ENCODE measurements at places on chromosomes 2 and 18. TPM values are rescaled to one million over a fixed set of nuclear protein-coding genes. Genes with fewer than 3 reads are reported as not detected.

TUBA4A gene
- not detected for total RNA-seq

DNA sequence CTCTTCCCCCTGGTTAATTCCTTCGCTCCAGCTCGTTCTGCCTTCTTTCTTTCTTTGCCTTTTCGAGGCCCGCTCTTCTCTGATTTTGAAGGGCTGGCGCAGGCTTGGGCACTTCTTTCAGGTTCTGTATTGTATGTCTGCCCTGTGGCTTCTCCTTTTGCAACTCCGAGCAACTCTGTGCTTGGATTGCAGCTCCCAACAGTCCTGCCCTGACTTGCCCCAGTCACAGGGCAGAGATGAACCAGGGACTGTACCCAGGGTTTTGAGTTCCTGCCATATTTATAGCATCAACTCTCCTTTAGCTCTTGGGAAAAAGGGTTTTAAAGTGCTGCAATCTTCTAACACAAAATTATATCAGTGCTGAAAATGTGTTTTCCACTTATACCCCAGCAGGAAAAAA lies 31.1 kb upstream of the CD8A start:
- no peak for DNase-seq

IL1F10 gene
- not detected for total RNA-seq

GRCh38 chr2:20818820-20819219 lies 4.1 kb downstream of the LDAH start:
- no peak for DNase-seq

DNA sequence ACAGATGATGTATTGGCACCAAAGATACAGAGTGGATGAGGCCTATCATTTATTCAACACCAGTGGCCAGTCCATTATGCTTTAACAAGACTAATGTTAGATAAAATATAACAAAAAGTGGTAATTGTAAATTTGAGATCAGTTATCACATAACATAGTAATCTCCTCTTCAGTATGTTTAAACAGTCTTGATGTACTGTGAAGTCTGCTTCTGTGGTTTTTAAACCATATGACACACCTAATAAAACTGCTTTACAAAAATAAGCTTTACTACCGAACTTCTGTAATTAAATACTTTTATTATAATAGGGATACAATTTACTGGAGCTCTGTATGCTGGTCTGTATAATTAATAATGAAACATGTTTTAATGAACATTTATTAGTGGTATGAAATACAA lies 2156.1 kb upstream of the CELF4 start:
- DNase-seq, result no peak

CYP27C1 gene
- 10.1 TPM for total RNA-seq

DNA sequence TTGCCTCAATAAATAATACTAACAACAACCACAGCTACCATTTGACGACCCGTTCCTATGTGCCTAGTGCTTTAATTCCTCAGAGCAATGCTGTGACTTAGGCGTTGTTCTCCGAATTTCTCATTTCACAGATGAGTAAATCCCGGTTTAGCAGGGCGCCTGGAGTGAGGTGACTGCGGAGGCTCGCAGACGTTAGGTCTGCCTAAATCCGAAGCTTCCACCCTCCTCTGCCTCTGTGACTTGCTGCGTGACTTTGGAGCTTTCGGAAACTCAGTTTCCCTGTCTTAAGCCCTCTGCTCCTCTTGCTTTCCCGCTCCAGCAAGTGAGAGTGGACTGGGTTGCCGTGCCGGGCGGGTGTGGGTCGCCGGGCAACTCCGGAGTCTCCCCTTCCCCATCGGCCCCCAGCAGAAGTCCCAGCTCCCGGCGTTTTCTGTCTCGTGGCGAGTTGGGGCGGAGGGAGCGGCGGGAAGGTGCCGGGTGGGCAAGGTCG lies 711 bp upstream of the ATOH8 start:
- no peak for DNase-seq

LINC00305 gene
- total RNA-seq, result not detected

DNA sequence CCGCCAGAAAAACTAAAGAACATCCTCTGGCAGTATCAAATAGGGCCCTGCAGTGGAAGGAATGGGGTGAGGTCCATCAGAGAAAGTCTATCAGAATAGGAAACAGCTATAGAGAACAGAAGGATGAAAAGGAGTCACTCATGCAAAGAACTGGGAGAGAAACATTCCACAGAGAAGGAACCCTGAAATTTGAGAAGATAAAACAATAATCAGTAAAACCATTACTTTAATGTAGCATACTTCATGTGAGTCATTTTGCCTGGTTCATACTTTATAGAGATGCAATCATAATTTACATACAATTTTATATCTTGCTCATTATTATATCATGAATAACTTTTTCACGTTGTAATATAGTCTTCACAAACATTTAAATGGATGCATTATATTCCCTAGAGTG lies 402.2 kb downstream of the NCKAP5 start:
- DNase-seq, result no peak

TRIM54 gene
- total RNA-seq, result not detected

GRCh38 chr2:133641942-133642725 lies 73.9 kb upstream of the NCKAP5 start:
- DNase-seq, result no peak

NTSR2 gene
- total RNA-seq, result not detected

MSTN gene
- 0.36 TPM for total RNA-seq

TCF23 gene
- not detected for total RNA-seq

LCT gene
- 0.19 TPM for total RNA-seq

GRCh38 chr18:13424363-13424762 lies 205.8 kb downstream of the LDLRAD4 start:
- no peak for DNase-seq

DNA sequence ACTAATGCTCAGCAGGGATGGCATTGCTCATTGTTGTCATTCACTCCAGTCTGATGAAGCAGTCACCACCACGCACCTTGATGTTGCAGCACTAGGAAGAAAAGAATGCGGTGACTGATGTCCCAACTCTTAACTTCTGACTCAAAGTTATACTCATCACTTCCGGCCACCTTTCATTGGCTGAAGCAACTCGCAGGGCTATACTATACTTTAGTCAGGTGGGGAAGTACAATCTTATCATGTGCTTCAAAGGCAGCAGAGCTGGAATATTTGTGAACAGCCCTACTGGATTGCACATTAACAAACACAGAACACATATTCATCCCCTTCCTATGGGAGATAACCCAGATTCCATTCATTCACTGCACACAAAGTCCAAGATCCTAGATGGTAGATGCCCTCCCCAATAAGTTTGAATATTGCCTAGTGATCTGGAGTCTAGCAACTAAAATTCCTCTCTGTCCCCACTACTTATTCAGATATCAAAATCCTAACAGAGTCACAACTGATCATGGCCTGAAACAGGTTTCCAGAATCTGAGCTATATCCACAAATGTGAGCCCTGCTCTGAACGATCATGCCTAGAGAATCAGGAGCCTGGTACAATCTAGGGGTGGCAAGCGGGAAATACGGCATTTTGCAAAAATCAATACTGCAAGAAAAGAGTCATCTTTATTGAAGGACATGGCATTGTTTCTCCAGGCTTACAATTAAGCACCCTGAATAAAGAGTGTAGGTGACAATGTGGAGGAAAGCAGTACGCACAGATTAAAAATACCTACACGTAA lies 3.4 kb upstream of the SPATS2L start:
- DNase-seq, result no peak

CABYR gene
- total RNA-seq, result 9.5 TPM

PSMG2 gene
- total RNA-seq, result 69.0 TPM

FBXO15 gene
- 2.7 TPM for total RNA-seq

- DNase-seq, result no peak
Measured at GRCh38 chr2:84906108-84906899, 848 bp downstream of the TMSB10 start.

GRCh38 chr2:194696690-194697089 lies 960.3 kb upstream of the SLC39A10 start:
- DNase-seq, result no peak

GRCh38 chr2:240640939-240641338 lies 15.7 kb downstream of the GPR35 start:
- DNase-seq, result peak; percentile 60

DNA sequence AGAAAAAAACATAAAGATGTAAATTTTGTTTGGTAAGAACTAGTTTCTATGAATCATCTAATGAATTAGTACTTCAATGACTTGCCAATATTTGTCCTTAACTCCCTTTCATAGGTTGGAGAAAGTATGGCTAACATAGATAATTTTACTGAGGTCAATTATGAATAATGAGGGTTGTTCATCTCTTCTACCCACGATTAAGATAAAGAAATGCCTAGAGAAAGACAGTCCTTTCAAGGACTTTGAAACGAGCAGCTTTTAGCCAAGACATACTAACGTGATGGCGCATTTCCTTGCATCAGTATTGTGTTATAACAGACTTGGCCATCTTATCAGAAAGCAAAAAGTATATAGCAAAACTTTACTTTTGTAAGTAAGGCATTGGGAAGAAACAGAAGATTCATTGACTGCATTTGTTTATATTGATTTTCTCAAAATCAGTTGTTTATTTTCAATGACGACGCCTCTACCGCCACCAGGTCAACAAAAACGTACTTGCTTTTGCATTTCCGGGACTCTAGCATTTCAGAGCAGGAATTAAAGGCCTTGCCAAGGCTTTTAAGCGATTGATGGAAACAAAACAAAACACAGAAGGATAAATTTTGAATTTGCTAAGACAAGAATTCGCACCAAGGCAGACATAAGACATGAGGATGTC lies 961 bp downstream of the RBM43 start:
- DNase-seq, result no peak

GPR148 gene
- total RNA-seq, result not detected

- no peak for DNase-seq
Measured at GRCh38 chr2:12076810-12077209, 330.4 kb downstream of the LPIN1 start.

DNA sequence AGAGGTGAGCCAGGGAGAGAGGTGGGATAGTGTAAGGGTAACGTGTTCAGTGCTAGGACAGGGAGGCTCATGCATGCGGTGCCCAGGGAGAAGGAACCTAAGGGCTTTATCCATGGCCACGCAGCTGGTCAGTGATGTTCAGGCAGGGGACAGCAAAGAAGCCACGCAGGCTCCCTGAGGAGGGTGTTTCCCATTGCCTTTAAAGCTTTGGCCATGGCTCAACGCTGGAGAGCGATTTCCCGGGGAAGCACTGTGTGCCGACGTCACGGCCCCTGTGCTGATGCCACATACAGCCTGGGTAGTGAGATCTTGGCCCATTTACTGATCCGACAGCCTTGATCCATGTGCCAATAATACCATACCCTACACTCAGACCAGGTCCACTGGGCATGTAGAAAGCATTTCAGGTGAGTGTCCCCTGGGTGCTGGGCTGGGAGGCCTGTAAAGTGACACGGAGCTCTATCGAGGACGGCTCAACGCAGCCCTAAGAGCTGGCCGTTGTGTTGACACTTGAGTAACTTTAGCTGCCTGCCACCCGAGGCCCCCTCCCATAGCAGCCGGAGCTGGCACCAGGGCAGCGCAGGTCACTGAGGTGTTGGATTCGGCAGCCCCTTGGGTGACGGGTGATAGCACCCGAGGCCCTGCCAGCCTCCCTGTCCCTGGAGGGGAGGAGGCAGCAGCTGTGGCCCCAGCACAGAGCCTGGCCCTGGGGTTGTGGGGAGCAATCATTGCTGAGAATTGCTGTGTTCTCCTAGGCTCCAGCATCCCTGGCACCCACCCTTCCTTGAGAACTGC lies 41.4 kb downstream of the PDIA6 start:
- no peak for DNase-seq

- no peak for DNase-seq
Measured at GRCh38 chr2:74502147-74502719, 2.8 kb upstream of the LBX2 start.

DNA sequence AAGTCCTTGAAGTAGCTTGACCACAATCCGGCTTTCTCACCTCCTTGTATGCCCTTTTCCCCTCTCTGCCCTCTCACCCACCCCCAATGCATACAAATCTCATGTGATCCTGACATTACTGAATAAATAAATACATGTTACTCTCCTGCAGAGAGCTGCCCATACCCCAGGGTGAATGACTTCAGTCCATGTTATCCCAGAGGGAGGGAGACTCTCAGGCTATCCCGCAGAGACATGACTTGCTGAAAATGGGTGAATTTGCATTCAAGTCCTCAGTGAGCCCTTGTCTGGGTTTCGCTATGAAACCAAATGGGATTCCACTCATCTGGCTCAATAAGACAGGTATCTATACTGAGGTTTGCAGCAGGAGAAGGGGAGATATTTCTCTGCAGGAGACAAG lies 168.5 kb downstream of the FHOD3 start:
- DNase-seq, result no peak

- no peak for DNase-seq
Measured at GRCh38 chr18:45284174-45284573, 331.1 kb upstream of the SLC14A2 start.

AQP12A gene
- total RNA-seq, result not detected

SP100 gene
- total RNA-seq, result not detected

GRCh38 chr2:43309935-43310334 lies 83.5 kb upstream of the ZFP36L2 start:
- DNase-seq, result no peak

DNA sequence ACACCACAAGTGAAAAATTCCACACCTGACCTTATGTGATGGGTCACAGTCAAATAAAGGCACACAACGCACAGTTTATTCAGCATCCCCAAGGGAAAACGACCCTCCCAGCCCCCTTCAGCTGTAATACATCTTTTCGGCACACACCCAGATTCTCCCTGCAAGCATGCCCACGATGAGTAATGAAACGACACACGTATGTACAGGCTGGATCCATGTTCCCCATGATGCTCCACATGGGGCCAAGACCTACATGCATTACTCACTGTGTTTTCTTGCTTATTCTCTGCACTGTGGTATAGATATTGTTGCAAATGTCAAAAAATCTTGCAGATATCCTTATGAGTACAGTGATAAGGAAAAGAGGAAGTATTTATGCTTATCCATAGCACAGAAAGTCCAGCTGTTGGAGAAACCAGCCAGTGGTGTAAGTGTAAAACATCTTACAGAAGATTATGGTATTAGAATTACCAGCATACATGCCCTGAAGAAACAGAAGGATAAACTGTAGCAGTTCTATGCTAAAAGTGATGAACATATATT lies 32.5 kb upstream of the SGPP2 start:
- DNase-seq, result no peak

- DNase-seq, result no peak
Measured at GRCh38 chr2:170997893-170998597, 69.0 kb downstream of the GORASP2 start.

DNA sequence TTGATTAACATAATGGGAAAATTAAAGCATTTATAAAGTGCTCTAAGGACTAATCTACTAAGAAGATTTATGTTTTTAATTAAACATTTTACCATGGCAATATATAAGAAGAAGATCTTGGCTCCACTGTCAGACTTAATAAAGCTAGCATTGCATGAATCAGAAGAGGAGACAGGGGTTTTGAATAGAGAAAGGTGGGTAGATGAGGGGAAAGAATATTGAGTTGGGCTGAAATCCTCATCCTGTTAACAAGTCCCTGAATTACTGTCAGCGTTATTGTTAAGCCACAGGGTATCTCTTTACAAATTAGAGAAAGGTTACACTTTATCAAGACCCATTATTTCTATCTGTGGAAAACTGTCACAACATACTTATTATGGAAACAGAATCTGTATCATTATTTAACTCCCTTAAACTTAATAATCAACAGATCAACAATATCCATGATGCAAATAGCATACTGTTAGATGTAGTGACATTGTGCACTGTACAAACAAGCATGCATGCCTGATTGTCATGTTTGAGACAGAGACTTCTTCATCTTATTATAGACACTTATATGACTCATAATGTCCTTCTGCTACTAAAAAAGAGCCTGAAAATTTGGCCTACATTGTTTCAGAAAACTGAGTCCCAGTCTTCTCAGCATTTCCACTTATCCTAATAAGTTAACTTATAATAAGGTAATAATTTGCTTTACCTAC lies 304.1 kb downstream of the NRXN1 start:
- DNase-seq, result no peak

GRCh38 chr2:15355386-15355785 lies 205.7 kb downstream of the NBAS start:
- DNase-seq, result no peak
